NCI-H2171 treated with DMSO at 0.1 percent for 48 hours (cell line): ENCODE measurements at places on chromosomes 1 and 21.

DNA sequence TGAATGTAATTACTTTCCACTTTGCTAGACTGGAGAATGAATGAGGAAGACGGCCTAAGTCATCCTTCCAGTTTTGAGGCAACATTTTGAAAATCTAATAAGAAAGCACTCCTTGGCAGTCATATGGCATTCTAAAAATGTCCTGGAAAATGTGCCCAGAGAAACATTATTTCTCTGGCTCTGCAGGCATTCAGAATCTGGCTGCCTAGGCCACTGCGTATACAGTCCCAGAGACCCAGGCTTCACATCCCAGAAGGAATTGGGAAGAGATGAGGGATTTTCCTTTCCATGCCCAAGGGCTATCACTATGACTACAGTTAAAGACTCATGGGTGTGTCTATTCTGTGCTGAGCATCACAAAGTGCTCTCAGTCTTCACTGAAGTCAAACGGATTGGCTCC lies 92.9 kb downstream of the BEND5 start:
- no peak for DNase-seq

DNA sequence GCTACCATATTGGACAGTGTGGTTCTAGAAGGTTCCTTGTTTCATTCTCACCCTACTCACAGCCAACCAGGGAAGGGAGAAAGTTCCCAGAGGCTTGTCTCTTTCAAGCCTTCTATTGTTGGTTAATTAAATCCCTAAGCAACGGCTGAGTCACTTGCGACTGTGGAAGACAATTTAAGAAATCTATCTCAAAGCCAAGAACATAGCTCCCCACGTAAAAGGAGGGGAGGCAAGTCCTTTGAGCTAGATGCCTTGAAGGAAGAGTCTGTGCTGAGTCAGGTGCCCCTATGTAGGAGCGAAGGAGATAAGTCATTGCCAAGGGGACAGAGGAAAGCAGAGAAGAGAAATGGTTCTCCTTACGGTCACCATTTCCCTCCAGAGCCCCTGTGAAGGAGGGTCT lies 79.4 kb upstream of the PPP2R5A start:
- no peak for DNase-seq

DNA sequence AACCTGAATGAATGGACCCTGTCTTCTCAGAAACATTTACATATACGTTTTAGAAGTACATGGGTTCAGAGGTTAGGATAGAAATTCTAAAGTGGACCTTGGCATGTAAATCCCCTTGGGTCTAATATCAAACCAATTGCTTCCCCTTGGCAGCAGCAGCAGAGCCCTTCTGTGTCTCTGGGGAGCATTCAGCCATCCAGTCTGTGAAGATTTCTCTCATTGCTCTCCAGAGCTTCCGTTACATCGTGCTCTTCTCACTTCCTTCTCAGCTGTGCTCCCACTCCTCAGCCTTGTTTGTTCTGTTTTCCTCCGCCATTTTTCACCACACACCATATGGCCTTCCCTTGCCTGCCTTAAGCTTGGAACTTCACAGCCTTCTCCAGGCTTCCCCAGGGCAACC lies 61.5 kb upstream of the ATP1B1 start:
- DNase-seq, result peak; percentile 71

- DNase-seq, result no peak
Measured at GRCh38 chr1:243553090-243553489, 297.0 kb downstream of the AKT3 start.

DNA sequence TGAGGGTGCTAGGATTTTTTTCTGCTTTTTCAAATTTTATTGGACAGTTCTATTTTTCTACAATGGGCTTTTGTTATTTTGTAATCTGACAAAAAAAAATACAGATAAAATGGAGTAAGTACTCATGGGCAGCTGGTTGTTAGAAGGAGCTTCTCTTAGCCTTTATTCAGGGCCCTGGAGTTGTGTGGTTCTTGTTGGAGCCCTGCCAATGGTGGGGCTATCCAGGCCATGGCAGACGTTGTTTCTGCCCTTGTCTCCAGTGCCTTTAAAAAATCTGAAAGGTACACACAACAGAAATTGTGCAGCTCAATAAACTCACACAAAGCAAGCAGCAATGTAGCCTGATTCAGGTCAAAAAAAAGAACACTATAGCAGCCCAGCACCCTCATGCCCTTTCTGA lies 153.5 kb upstream of the GALNT2 start:
- DNase-seq, result peak; percentile 4

- no peak for DNase-seq
Measured at GRCh38 chr1:231215681-231216385, 25.2 kb upstream of the GNPAT start.

GRCh38 chr1:109331113-109331512 lies 24.3 kb upstream of the MYBPHL start:
- DNase-seq, result no peak

GRCh38 chr21:38660333-38661196 lies 145.2 kb upstream of the ETS2 start:
- DNase-seq, result no peak

DNA sequence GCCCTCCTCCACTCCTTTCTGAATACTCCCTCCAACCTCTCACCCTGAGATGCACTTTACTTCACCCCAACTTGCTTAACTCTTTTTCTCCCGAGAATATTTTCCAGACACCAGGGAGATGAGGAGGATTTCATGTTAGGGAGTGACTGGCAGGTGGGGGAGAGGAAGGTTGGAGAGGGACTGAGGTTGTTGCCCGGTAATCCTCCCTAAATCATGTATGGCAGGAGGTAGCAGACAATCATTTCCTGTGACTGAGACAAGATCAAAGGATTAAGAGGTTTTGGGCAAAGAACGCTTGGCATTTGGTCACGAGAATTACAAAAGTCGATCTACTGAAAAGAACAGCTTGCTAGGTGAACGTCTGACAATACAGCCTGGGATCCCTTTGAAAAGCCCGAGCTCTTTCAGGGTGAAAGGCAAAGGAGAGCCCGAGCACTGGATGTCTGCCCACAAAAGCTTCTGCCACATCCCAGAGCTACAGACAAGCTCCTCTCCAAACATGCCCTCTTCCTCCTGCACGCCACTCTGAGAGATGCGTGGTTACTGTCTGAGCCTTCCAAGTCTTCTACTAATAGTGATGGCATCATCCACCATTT lies 154.1 kb downstream of the DAB1 start:
- no peak for DNase-seq

DNA sequence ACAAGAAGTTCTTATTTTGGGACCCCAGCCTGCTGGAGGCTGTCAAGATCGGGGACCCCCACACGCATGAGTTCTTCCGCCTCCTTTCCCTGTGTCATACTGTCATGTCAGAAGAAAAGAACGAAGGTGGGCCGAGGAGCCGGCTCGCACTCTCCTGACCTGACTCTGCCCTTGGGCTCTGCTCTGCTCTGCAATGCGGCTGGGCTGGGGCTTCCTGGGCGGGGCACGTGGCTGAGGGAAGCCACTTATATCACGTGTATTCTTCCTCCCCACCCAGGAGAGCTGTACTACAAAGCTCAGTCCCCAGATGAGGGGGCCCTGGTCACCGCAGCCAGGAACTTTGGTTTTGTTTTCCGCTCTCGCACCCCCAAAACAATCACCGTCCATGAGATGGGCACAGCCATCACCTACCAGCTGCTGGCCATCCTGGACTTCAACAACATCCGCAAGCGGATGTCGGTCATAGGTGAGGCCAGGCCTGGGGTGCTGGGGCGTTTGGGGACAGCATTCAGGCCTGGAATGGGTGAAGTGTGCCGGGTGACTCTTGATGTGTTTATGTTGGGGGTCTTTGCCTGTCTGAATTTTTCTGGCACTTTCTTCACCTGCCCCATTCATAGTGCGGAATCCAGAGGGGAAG lies 17.6 kb downstream of the ATP8B2 start:
- DNase-seq, result no peak

- no peak for DNase-seq
Measured at GRCh38 chr1:67717876-67718275, 32.9 kb downstream of the GADD45A start.

DNA sequence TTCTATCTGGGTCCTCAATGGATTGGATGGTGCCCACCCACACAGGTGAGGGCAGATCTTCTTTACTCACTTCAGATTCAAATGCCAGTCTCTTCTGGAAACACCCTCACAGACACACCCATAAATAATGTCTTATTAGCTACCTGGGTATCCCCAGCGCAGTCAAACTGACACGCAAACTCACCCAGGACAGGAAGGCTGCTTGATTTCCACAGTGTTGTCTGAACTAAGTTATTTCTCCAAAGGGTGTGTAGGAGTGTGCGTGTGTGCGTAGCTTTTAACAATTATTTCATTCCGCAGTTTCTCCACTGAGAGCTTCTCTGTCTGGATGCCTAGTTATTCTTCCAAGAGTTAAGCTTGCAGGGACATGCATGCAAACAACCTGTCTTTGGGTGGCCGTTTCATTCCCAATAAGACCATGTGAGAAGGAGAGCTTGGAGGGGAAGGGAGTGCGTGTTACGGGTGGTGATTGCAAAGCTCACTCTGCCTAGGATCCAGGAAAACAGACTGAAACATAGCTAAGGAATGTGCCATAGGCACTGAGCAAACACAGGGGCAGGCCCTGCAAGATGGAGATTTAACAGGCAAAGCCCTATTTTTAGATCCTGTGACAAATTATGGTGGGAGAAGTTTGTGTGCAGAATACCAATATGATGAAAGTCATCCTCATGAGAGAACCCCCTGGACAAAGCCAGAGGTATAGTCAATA lies 269.7 kb downstream of the DYRK1A start:
- DNase-seq, result no peak

GRCh38 chr1:208855403-208855802 lies 611.2 kb upstream of the PLXNA2 start:
- DNase-seq, result no peak

GRCh38 chr21:25772686-25773085 lies 37.9 kb downstream of the GABPA start:
- no peak for DNase-seq

DNA sequence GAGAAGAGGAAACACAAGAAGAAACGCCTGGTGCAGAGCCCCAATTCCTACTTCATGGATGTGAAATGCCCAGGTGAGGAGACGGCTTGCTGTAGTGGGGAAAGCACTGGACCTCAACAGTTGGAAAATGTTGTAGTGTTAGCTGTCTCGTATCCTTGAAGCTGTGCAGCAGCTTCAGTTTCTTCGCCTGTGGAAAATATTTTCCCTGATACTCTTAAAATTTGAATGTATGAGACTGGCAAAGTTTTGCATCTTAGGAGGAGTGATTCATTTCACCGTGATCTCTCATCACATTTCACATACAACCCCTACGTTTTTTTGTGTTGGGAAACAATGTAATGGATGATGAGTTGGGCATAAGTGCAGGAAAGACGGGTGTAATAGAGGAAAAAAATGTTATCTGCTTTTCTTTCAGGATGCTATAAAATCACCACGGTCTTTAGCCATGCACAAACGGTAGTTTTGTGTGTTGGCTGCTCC lies 629 bp downstream of the RPS27 start:
- DNase-seq, result no peak

- no peak for DNase-seq
Measured at GRCh38 chr1:243821177-243821680, 28.8 kb downstream of the AKT3 start.

DNA sequence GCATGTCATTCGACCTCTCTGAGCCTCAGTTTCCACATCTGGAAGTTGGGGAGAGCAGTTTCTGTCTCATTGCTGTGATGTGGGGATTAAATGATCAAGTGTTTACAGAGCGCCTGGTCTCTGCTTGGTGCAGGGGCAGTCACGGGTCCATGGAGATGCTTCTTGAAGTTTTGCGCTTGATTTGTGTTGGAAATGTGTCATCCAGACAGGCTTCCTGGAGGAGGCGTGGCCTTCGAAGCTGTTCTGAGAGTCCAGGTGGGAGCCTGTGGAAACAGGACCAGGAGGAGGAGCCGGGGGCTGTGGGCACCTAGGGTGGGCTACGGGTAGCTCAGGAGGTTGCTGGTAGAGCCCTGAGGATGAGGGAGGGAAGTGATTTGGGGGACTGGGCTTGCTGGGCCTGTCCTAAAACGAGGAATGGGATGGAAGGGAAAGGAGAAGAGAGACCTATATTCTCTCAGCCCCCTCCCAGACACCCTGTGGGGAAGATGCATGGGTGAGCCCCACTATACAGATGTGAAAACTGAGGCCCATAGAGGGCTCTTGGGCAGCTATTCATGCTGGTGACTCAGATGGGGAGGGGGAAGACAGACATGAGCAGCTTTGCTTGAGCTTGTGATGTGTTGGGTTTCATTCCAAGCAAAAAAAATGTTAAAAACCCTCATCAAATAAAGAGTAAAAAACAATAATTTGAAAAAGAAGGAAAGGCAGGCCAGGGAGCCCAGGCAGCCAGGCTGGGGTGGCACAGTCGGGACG lies 107.2 kb upstream of the WNT4 start:
- DNase-seq, result no peak

- DNase-seq, result no peak
Measured at GRCh38 chr1:153430166-153430553, 13.8 kb downstream of the S100A7A start.

DNA sequence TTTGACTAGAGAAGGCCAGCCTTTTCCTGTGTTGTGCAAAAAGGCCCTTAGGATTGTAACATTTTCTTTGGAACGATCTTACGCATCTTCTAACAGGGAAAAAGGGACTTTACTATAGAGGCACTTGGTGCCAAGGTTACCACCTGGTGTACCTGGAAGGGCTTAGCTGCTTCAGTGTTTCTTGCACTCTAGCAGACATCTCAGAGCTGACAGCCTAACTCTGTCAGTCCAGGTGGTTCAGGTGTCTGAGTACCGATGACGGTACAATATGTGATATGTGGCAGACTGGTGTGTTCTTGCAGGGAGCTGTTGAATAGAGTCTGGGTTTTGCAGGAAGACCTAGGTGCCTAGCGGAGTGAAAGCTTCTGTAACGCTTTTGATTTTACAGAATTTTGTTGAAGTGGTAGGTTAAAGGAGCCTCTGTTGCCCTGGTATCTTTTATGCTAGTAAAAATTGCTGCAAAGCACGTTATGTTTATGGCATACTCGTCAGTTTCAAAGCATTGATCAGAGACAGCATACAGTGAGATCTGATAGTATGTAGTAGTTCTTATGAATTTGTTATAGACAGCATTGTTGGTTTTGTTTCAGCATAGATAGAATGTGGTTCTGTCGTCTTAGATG lies 1.4 kb downstream of the MAGI3 start:
- peak; percentile 72 for DNase-seq

DNA sequence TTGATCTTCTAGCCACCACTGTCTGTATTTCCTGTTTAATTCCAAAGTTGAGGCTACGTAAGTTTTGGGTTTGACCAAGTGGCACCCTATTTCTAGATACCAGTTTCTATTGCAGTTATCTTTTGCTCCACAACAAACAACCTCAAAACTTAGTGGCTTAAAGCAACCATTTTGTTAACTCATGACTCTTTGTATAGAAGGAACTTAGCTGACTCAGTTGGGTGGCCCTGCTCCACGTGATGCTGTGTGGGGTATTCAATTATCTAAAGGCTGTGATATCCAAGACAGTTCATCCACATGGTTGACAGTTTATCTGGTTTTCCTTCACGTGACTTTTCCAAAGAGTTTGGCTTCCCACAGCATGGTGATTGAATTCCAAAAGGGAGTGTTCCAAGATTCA lies 34.8 kb downstream of the PDC start:
- no peak for DNase-seq

DNA sequence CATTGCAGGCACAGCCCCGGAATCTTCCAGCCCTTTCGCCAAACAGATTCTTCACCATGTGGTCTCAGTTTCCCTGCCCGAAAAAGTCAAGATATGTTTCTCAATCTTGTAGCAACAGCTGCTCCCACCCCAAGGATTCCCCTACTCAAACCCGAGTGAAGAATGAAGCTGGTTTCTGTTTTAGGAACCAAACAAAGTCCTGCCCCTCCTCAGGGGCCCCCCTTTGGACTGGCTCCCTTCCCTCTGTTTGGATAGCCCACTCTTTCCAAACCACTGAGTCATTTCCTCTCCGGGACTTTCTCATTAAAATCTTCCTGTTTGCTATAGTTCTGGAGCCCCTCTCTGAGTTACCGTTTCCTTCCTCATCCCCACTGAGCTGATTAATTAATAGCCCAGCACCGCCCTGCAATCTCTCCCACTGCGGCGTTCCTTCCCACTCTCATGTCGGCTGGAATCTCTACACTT lies 100.9 kb downstream of the TSEN15 start:
- DNase-seq, result no peak
